ENCODE measurements at places on chromosomes 13 and 19.

DNA sequence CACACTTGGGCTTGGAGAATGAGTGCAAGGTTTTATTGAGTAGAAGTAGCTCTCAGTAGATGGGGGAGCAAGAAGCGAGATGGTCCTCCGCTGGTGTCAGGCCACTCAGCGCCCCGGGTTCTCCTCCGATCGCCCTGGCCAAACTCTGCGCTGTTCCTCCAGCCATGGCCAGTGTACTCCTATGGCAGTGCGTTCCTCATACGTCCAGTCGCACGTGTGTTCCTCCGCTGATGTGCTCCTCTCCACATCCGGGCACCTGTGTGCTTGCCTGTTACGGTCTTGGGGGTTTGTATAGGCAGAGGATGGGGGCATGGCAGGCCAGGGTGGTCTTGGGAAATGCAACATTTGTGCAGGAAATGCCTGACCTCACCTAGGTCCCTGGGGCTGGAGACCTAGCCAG is 1899.4 kb downstream of the PCDH9 start:
- DNase-seq: no peak

DNA sequence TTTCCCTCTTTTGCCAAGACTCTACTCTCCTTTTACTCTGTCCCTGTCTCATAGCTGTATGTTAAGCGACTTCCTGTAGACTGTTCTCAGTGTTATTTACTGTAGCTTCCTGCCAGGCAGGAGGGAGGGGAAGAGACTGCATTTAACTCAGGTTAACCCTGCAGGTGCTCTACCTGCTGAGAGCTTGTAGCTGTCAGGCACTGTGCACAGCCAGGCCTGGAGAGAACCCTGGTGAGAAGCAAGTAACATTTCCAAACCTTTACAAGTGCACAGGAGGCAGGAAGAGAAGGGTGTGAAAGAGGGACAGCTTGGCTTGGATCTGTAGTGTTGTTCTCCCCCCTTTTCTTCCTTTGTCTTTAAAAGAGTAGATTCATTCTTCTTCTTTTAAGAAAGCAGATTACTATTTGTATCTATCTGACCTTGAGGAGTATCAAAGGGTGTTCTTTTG is 167.1 kb downstream of the LMO7 start:
- DNase-seq: no peak

DNA sequence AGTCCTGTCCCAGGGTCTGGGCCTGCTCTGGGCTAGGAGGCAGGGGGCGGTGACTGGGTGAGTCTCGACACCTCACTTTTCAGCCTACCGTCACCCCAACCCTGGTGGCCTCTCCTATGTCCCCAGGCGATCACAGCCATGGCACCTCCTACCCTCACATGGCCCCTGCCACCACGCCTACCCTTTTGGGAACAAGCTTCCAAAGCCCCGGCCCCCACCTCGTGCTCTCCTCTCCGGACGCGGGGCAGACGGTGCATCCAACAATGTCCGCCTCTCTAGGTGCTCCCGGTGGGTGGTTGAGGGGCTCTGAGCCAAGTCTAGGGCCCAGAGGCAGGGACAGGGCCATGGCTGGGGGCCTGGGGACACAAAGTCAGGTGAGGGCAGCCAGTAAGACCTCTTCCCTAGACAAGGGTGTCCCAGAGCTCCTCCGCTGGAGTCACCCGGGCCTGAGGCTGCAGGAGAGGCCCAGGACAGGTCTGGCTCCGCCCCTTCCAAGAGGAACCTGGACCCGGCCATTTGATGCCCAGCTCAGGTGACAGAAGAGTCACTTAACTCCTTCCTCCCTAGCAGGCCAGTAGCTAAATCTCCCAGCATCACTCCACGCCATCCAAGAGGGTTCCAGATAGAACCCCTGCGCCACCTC is at the start of gene SYNE4:
Gene SYNE4, minus strand, starts transcription at position 478 of the 643 bp plus-strand sequence. Its CDS starts 132 bp downstream, at position 346.
- peak; percentile 86 for DNase-seq

- peak; percentile 90 for DNase-seq
Observed at GRCh38 chr13:22915442-22916082, 265.2 kb upstream of the SGCG start.

- no peak for DNase-seq
Observed at GRCh38 chr13:43732726-43733125, 54.0 kb downstream of the ENOX1 start.

GRCh38 chr13:76737526-76737925 is 148.7 kb downstream of the KCTD12 start:
- no peak for DNase-seq

Data from upper lobe of left lung (tissue), 6 donors.